ENCODE measurements at places on chromosomes 6 and 20.
A peak's percentile ranks its signal among the peaks of the same experiment; 100 is the strongest.

DNA sequence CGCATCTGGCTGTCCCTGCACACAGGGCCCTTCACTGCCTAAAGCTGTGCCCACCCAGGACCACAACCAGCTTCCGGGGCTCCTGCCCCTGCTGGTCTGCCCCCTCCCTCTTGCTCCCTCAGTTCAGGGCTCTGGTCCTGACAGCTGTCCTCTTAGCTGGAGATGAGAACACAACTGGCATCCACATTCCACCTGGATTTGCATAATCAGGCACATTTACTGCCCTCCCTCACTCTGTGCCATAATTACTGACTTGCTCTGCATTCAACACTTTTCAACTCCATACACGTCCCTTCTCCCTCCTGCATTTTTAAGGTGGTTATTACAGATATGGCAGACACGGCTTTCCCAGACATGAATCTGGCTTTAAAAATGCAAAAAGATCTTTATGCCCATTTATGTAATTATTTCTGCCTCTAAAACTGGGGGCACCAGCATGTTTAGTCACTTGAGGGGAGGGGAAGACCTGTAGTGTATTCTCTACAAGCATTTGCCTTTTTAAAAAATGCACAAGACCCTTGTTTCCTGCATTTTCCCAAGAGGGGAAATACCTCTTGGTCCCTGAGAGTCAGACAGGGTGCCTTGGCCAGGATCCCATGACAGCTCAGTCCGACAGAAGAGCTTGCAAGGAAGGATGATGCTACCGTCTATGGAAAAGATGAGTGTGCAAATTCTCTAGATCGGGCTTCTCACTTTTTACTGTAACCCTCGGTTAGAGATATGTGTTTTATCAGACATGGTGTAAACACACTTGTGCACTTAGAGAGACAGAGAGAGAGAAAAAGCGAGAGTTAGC, 401.8 kb downstream of the PREX1 start:
- no peak for DNase-seq

GRCh38 chr6:16681260-16681873, 79.9 kb downstream of the ATXN1 start:
- DNase-seq, result no peak

- DNase-seq, result no peak
Measured at GRCh38 chr6:39266375-39266774, 37.1 kb upstream of the KCNK5 start.

GRCh38 chr6:132165677-132166076, 214.5 kb upstream of the CCN2 start:
- DNase-seq, result no peak

GRCh38 chr6:56235245-56235644, 12.1 kb downstream of the COL21A1 start:
- DNase-seq, result no peak

GRCh38 chr6:43953794-43954310, 173.4 kb downstream of the MRPL14 start:
- no peak for DNase-seq

GRCh38 chr20:30513050-30513628, 744.3 kb upstream of the DEFB115 start:
- DNase-seq, result no peak

DNA sequence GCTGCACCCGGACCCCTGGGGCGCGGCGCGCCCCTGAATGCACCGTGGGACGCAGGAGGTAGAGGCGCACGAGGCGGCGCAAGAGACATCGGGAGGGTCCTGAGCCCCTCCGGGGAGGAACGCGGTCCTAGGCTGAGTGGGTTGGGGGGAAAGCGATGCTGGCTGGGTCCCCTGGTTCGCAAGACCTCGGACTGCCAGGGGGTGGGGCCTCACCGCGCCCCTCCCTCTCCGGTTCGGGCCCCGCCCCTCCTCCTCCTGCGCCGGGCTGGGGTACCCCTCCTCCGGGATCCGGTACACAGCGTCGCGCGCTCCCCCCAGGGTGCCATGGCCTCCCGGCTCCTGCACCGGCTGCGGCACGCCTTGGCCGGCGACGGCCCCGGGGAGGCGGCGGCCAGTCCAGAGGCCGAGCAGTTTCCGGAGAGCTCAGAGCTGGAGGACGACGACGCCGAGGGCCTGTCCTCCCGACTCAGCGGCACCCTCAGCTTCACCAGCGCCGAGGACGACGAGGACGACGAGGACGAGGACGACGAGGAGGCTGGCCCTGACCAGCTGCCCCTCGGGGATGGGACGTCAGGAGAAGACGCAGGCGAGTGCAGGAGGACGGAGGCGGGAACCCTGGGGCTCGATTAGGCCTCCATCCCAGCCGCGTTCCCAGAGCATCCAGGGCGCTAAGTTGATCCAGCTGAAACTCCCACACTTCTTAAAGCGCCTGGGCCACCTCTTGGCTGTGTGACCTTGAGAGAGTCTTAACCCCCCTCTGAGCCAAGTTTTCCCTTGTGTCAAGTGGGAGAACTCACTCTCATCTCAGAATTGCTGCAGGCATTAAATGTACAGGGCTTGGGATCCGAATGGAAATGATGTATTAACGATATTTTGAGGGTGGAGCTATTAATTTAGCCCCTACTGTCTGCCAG, 541 bp downstream of the SNX21 start:
- DNase-seq, result peak; percentile 64

DNA sequence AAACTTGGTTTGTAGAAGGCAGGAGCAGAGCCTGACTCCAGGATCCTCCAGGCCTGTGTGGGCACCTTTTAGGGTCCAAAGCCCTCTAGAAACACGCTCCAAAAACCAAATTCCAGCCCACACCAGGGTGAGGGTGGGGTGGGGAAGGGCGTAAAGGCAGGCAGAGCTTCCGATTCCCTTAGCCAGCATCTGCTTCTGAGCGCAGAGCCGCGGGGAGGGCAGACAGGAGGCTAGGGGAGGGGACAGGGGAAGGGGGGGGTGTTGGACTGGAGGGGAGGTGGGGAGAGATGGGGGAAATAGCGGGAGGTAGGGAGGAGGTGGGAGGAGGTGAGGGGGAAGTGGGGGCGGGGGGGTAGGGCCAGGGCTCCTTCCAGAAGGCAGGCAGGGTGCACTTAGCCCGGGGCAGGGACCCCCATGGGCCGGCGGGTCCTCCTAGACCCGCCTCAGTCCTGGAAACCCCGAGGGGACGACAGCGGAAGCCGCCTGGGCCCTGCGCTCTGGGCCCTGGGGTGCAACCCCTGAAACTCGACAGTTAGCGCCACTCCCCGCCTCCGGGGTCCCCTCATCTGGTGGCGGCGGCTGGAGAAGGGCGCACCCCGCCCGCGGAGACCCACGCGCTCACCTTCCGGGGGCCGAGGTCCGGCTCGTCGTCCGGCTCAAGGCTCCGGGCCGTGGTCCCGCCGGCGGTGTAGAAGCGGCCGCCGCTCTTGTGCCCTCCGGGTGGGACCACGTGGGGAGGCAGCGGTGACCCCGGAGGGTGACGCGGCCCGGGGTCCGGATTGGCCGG, 22.0 kb upstream of the FRMD1 start:
- no peak for DNase-seq

DNA sequence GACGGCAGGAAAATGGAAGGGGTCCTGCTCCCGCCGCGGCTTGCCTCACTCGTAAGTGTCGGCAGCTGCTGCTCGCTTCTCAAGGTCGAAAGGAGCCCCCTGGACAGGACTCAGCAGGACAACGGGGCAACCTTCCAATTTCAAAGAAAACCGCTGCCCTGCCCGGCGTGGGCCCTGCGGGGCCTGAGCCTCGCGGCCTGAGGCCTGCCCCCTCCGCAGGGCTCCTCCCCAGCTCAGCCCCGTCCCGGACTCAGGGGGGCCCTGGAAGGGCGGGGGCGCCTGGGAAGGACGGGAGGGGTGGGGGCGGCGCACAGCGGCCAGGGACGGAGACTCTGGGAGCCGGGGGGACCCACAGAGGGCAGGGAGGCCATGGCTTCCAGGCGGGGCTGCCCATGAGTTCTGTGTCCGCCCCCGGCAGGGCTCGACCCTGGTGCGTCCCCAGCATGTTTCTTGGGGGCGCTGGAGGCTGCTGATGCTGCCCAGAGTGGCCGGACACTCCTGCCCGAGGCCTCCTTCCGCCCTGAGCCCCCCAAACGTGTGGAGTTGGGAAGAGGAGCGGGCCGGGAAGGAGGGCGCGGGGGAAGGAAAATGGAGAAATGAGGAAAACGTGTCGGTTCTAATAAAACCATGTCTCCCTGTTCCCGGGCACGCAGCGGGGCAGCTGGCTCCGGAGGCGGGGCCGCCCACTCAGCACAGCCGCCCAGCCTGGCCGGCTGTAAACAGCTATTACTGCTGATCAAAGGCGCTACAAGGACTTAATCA, 114.6 kb downstream of the DLL1 start:
- no peak for DNase-seq

DNA sequence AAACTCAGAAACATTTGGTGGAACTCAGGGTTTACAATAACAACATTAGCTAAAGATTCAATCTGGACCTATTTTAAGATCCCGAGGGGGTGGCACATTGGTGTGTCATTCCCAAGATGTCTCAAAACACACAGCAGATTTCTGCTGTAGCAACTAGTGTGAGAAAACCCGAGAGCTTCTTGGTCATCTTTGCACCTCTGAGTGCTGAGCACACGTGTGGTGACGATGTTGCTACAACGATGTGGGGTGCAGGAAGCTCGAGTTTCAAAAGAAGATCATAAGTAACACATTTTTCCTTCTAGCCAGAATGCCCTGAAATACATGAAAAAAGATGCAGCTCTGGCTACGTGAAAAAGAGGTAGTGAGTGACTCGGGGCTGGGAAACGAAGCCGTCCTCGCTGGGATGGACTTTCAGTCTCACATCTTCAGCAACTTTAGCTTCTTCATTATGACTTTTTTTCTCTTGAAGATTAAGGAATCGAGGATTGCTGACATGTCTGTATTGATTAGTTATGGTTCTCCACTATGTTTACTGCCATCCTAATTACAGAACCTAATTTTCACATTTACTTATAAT, 1.5 kb downstream of the RAMACL start:
- DNase-seq, result no peak

- DNase-seq, result no peak
Measured at GRCh38 chr6:159788276-159788675, 1.1 kb downstream of the TCP1 start.

GRCh38 chr6:91412532-91412931, 825.7 kb upstream of the MAP3K7 start:
- DNase-seq, result no peak

DNA sequence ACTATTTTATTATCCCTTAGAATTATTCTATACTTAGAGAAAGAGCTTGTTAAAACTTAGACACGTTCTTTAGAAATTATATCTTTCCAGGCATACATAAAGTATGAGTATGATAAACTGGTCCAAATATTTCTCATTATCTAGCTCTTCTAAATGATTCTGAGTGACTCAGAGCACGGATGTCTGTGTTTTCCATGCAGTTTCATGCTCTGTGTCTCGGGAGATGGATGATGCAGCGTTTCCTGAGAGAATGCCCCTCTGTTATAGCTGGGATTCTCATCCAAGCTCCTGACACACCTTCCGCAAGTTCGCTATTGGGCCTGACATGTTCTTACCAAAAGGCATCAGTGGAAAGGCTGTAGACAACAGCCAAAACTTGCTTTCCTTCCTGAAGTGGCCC, 19.3 kb downstream of the SIRT5 start:
- DNase-seq, result no peak

All from hippocampal formation (tissue), 2 donors.